SJSA1 (cell line): ENCODE measurements at places on chromosomes 16 and 17. TPM values are rescaled to one million over a fixed set of nuclear protein-coding genes. Genes with fewer than 3 reads are reported as not detected.

The VAMP2 gene
- total RNA-seq, result 2.9 and 9.7 TPM in 2 replicates

The RUNDC3A gene
- total RNA-seq, result not detected in 2 replicates

The ABCC3 gene
- total RNA-seq, result 7.6 and 9.6 TPM in 2 replicates

DNA sequence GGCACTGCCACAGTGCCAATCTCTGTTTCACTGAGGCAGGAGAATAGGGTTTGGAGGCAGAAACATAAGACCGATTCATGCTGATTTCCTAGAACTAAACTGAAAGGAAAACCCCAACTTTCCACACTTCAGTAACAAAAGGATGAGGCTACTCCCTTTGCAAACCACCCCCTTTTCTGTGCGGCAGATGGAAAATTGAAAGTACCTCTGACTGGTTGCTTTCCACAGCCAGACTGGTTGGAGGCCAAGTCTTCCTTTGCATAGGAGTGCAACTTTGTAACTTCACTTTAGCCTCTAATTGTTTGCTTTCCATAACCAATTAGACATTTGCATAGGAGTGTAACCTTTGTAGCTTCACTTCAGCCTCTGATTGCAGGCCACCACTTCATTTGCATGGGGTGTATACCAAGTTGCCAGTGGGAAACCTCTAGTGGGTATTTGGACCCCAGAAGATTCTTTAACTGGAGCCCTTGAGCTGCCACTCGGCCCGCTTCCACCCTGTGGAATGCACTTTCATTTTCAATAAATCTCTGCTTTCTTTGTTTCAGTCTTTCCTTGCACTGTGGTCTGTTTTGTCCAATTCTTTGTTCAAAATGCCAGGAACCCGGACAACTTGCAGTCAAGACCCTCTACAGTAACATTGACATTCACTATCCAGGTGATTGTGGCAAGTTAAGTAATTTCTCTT lies 252.0 kb downstream of the UTP18 start:
- DNase-seq, result no peak

DNA sequence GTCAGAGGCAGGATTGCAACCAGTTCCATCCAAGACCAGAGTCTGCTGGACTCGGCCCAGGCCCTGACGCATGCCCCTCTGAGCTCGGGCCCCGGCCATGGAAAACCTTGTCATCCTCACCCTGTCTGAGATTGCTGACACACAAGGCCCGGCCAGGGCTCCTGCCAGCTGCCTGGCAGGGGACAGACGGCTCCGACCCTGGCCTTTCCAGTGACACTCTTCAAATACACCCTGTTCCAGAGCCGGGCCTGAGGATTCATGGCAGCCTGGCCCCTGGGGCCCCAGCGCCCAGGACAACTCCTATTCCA lies 3.2 kb upstream of the PABPN1L start:
- DNase-seq, result no peak

DNA sequence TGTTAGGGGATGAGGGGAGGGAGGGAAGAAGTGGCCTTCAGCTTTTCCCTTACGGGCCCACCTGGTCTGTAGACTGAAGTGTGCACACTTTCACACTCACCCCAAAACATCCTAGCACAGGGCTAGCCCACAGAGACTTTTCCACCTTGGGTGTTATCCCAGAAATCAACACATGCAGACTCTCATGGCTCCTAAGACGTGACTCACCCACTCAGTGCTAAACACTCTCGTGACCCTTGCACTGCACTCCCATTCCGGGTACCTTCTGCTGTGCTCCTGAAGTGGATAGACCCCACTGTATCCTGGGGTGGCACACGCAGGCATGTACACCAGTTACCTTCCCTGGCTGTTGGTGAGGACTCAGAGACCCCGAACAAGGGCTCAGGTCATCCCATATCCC lies 23.0 kb upstream of the ABCC3 start:
- DNase-seq, result no peak

The KRT32 gene
- not detected in 2 replicates for total RNA-seq

The ASGR1 gene
- total RNA-seq, result 0.16 TPM in 1 of 2 replicates, not detected in the other

- DNase-seq, result no peak
Observed at GRCh38 chr17:79572136-79572925, 38.5 kb downstream of the RBFOX3 start.

DNA sequence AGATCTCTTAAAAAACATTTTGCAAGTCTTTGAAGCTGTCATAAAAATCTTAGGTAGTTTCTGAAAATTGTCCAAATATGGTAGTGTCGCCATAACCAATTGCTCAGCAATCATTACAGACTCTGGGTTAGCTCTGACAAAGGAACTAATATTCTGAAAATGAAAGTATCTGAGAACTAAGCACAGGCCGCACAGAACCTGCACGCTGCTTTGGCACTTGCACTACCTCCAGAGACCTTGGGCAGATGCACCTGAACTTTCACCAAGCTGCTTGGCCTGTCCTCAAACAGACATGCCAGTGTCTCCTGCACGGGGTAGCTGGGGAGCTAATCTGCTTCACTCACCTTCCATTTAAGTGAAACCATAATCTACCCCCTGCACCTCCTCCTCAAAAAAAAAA lies 317.0 kb downstream of the MAF start:
- DNase-seq, result no peak

DNA sequence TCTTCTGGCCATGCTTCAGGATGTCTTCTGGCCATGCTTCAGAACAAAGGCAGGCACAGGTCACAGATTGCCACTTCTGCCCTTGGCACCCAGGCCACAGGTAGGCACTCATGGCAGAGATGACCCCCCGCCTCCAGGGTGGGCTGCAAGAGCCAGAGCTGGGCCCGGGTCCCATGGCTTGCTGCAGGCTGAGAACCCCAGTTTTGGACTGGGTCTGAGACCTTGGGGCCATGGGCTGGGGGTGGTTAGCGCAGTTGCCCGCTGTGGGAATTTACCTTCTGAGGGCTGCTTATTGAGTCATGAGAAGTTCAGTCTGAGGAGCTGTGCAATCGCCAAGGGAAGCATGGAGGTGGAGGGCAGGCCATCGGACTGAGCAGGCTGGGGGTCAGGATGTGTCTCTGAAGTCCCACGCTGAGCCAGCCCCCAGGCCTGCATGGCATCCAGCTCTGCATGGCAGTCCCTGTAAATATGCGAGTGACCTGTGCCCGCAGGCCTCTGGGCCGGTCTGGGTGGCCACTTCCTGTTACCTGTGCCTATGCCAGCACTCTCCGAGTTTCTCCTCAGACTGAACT lies 1.7 kb downstream of the ANKRD13B start:
- DNase-seq, result no peak

GRCh38 chr17:58308985-58309917 lies 19.3 kb downstream of the TSPOAP1 start:
- no peak for DNase-seq
